ENCODE measurements at places on chromosomes 1 and 21.

- no peaks in the 10 kb centered on the region for H3K36me3 ChIP-seq
- H3K4me3 ChIP-seq = no peak overlapping the region
- H3K27me3 ChIP-seq = no peaks in the 10 kb centered on the region
- peaks cover 8% of the 10 kb centered on the region for H3K4me1 ChIP-seq
- no peak overlapping the region for H3K27ac ChIP-seq
Measured at GRCh38 chr1:23470282-23471070, 13.5 kb downstream of the ASAP3 start.

- no peaks in the 10 kb centered on the region for H3K4me1 ChIP-seq
- H3K4me3 ChIP-seq = no peak overlapping the region
- no peaks in the 10 kb centered on the region for H3K36me3 ChIP-seq
- DNase-seq = no peak
- H3K27me3 ChIP-seq = no peaks in the 10 kb centered on the region
Measured at GRCh38 chr1:186785503-186785902, 43.2 kb upstream of the PLA2G4A start.

- no peaks in the 10 kb centered on the region for H3K36me3 ChIP-seq
- no peaks in the 10 kb centered on the region for H3K4me1 ChIP-seq
- H3K27ac ChIP-seq = no peak overlapping the region
- no peak overlapping the region for H3K4me3 ChIP-seq
- peak; percentile 39 for DNase-seq
Measured at GRCh38 chr1:20530306-20530705, 22.1 kb upstream of the FAM43B start.

- no peak overlapping the region for H3K27ac ChIP-seq
- peaks cover 29% of the 10 kb centered on the region for H3K36me3 ChIP-seq
- no peak for DNase-seq
Measured at GRCh38 chr1:19310720-19311502, 1.0 kb downstream of the AKR7A2 start.

DNA sequence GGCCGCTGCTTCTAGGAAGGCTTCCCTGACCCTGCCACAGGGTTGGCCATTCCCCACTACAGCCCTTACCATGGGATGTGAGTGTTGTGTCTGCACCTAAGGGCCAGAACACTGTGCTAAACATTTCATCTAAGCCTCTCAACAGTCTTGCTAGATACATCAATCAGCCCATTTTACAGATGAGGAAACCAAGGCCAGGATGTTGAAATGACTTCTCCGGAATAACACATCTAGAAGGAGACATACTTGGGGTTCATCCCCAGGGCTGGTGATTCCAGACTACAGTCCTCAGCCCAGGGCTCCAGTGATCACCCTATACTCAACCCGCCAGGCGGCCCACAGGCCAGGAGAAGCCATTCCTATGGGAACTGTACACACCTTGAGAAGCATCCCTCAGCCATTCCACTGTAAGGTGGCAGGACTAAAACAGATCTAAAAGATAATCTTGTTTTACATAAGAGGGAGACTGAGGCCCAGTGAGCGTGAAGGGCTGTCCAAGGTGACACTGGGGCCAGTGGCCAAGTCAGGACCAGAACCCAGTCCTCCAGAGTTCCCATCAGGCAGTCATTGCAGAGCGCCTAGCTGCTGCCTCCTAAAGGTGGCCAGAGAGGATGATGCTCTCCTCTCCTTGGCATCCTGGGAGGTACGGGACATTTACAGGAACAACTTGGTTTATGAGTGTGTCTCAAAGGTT lies 119.5 kb downstream of the GLIS1 start:
- DNase-seq = no peak
- H3K27me3 ChIP-seq = no peaks in the 10 kb centered on the region
- no peaks in the 10 kb centered on the region for H3K4me1 ChIP-seq
- H3K4me3 ChIP-seq = no peak overlapping the region
- H3K36me3 ChIP-seq = no peaks in the 10 kb centered on the region

DNA sequence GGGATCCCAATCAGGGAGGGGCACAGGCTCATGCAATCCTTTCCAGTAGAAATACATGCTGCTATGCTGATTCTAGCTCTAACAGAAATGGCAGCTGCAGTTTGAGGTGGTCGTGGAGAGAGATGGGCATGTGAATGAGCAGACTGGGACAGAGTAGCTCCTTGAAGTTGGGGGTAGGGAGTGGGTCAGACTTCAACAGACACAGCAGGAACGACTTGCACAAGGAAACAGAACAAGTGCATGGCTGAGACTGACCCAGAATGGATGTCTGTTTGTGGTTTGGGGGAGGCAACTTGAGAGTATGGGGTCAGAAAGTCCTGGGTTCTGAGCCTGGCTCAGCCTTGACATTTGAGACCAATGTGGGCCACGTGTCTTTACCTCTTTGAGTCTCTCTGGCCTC lies 25.1 kb upstream of the TRABD2B start:
- no peaks in the 10 kb centered on the region for H3K4me1 ChIP-seq
- H3K27ac ChIP-seq = no peak overlapping the region
- DNase-seq = no peak

DNA sequence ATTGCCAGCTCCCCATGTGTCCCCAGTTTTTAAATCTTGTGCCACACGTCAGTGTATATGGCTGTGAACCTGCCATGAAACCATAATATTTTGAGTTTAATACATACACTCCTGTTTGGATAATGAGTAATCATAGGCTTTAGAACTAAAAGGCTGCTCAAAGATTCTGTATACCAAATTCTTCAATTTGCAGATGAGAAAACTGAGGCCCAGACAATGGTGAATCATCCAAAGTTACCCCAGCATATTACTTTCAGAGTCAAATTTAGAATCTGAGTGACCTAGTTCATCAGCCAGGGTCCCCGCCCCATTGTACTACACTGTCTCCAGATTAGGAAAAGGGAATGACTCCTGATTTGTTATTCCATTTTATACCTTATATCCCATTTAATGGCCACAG lies 224.6 kb downstream of the FGGY start:
- no peaks in the 10 kb centered on the region for H3K27me3 ChIP-seq
- no peaks in the 10 kb centered on the region for H3K4me1 ChIP-seq
- no peak overlapping the region for H3K27ac ChIP-seq
- no peak for DNase-seq

DNA sequence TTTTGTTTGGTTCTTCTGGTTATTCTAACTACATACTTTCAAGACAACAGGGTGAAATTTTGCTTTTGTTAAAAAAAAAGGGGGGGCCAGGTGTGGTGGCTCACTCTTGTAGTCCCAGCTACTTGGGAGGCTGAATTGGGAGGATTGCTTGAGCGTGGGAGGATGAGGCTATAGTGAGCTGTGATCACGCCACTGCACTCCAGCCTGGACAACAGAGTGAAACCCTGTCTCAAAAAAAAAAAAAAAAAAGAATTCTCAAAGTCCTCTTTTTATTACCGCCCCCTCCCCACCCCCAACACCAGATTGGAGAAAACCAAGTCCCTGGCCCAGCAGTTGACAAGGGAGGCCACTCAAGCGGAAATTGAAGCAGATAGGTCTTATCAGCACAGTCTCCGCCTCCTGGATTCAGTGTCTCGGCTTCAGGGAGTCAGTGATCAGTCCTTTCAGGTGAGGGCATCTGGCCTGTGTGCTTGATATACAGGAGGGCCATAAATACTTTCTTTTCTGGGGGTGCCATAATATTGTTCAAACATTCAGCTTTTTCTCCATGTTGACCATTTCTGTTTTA lies 50.2 kb downstream of the LAMC2 start:
- peaks cover 17% of the 10 kb centered on the region for H3K4me1 ChIP-seq
- H3K4me3 ChIP-seq = no peak overlapping the region
- H3K36me3 ChIP-seq = peaks cover 2% of the 10 kb centered on the region
- DNase-seq = no peak
- no peaks in the 10 kb centered on the region for H3K27me3 ChIP-seq
- H3K27ac ChIP-seq = no peak overlapping the region

- H3K27me3 ChIP-seq = no peaks in the 10 kb centered on the region
- H3K4me3 ChIP-seq = no peak overlapping the region
- no peak overlapping the region for H3K27ac ChIP-seq
- no peak for DNase-seq
- H3K4me1 ChIP-seq = peaks cover 7% of the 10 kb centered on the region
- H3K36me3 ChIP-seq = no peaks in the 10 kb centered on the region
Measured at GRCh38 chr1:219782311-219782710, 146.0 kb downstream of the SLC30A10 start.
